ENCODE measurements at places on chromosomes 1 and 21. TPM values are rescaled to one million over a fixed set of nuclear protein-coding genes. Genes with fewer than 3 reads are reported as not detected.

The LRP8 gene
- polyA plus RNA-seq: 6.1 TPM

DNA sequence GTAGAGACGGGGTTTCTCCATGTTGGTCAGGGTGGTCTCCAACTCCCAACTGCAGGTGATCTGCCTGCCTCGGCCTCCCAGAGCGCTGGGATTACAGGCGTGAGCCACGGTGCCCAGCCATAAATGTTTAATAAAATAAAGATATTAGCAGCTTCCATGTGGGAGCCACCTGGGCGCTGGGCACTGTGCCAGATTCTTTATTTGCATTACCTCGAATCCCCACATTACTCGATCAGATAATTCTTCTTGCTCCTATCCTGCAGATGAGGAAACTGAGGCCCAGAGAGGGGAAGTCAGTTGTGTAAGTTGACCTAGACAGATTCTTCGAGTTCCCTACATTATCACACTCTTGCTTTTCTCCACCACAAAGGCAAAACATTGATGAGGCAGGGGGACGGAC lies 24.9 kb upstream of the TENT5B start:
- no peak for DNase-seq

DNA sequence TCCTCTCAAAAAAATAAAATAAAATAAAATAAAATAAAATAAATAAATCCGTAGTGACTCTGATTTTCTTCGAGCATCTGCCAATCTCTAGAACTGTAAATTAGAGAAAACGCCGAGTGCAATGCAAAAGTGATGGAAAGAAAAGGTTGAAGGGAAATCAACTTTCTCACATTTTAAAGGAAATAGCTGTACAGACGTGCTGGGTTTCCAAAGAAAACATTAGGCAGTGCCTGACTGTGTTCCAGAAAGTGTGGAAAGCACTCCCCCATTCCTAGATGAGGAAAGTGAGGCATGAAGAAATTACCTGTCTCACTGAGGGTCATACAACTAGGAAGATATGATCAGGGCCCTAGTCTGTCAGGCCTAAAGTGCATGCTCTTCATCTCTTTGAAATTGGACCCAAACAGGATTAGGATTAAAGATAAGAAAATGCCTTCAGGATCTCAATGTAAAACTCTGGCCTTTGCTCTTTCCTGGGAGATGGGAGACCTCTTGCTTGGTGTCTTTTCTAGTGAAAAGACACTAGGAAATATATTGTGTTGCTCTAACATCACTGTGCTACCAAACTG lies 1.8 kb upstream of the PTPN14 start:
- DNase-seq: no peak

The TESK2 gene
- 2.1 TPM for polyA plus RNA-seq

The AMY2A gene
- not detected for polyA plus RNA-seq

The TMEM54 gene
- 5.7 TPM for polyA plus RNA-seq

GRCh38 chr21:42040411-42041180 lies 30.4 kb upstream of the ZBTB21 start:
- DNase-seq: no peak

- DNase-seq: no peak
Observed at GRCh38 chr1:1437033-1437903, 1.8 kb downstream of the VWA1 start.

DNA sequence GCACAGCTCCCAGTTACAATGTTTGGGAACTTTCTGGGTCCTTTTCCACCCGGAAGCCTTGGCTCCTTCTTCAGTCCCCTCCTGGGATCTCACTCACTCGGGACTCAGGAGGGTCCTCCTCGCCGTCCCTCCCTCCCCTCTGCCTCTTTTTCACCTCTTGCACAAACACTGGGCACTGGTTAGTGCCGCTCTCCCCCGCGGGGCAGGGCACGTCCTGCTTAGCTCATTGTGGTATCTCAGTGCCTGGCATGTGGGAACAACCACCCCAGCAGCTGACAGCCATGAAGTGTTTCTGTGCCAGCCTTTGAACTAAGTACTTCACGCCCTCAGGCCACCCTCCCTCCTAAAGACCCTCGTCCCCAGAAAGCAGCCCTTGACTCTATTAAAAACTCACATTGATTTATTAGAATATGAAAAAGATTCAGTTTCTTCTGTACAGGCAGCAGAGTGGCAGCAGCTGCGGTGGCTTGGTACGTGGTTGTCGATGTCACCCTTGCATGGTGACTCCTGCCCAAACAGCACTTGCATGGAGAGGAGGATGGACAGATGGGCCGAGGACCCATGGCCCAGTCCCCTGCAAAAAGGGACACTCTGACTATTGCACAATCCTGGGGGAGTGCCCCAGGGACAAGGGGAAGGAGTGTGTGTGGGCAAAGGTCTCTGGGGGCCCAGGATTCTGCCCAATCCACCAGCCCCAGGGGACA lies 56.3 kb downstream of the SLC9A1 start:
- DNase-seq: no peak

The COL24A1 gene
- polyA plus RNA-seq: 3.8 TPM

The RHCE gene
- polyA plus RNA-seq: 2.6 TPM

- DNase-seq: no peak
Observed at GRCh38 chr1:116449578-116449977, 76.5 kb downstream of the ATP1A1 start.

DNA sequence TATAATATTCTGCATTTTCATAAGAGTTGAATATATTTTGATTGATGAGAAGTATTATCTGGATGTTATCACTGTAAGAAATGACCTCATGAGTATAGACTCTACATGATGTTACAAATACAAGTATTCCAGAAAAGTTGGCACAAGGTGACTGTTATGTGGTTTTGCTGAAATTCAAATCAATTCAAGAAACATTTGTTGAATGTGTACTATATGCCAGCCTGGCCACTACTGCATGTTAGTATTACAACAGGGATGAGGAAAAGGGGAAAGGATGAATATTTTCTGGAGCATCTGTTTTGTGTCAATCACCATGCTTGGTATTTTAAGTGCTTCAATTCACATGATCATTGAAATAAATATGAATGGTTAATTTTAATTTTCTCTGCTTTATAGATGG lies 250.9 kb upstream of the PBX1 start:
- no peak for DNase-seq

The KIAA1614 gene
- 16.8 TPM for polyA plus RNA-seq

DNA sequence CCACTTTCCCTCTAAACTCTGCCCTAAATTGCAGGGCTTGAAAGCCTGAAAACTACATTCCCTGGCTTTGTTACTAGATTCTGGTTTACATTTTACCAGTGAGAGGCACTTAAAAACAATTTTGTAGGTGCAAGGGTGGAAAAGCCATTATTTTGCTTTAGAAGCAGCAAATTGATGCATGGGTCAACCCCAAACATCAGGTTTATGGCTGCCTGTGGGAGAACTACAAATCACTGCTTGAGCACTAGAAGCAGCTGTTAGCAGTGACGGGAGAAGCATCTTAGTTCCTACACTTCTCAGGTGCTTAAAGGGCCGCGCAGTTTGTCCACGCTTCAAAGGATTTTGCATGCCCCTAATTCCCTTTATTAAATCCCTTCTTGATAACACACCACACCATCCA lies 417.2 kb downstream of the PCP4 start:
- DNase-seq: no peak

The RAB42 gene
- polyA plus RNA-seq: 7.0 TPM

GRCh38 chr1:146032631-146033219 lies 11.2 kb upstream of the HJV start:
- DNase-seq: peak; percentile 29

DNA sequence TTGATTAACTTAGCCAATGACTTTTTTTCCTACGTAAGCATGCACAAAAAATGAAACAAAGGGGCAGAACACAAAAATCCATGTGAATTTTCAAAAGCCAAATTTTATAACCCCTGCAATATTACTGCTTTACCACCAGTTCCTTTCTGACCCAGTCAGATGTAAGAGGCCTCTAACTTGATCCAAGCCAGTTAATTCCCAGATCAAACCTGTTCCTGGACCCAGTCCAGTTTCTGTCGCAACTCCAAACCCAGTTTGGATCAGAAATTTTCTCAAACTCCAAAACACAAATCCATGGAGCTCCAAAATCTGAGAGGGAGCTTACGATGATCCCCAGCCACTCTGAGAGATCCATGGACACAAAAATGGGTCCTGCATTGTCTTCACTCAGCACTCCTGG lies 7.8 kb upstream of the ZYG11A start:
- no peak for DNase-seq

- no peak for DNase-seq
Observed at GRCh38 chr1:224582041-224582440, 34.1 kb upstream of the CNIH3 start.

- no peak for DNase-seq
Observed at GRCh38 chr1:183219616-183220009, 33.5 kb downstream of the LAMC2 start.

Measured in hindlimb muscle (tissue), 1 donor.